ENCODE measurements at places on chromosomes 4 and X.

DNA sequence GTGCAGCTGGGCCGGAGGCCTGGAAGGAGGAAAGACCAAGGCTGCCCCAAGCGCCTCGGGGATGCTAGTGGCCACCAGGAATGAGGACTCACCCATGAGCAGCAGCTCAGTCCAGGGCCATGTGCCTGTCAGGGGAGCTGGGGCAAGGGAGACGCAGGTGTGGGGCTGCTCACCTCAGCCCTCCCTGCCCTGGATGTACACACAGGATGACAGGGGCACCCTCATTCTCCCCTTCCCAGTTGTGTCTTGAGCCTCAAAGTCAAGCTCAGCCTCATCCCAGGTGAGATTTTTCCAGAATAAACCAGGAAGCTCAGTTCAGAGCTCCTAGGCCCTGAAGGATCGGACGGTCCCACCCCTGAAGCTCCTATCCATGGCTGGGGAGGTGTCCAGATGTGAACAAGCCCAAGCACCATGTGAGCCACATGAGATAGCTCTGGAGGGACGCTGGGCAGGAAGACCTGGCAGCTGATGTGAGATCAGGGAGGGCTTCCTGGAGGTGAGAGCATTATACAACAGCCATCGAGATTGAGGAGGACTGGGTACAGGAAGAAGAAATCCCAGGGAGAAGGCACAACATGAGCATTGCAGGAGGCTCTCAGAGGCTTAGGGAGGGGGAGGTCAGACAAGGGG, 23.0 kb downstream of the HTRA3 start:
- ATAC-seq = no peak

DNA sequence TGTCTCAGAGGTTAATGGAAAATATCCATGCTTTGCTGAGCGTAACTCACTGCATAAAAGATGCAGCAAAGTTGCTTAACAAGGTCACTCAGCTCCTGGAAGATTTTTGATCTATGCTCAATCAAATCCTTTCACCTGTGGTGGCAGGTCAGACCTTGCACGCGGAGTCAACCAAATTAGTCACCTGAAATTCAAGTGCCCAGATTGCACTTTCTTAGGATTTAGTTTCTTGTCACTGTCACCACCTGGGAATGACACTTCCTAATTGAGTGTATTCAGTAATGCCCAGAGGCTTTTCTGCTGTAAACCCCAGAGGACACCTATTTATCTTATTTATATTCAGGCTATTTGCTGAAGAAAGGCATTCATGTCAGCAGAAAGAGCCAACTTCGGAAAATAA, 215.8 kb upstream of the SMIM31 start:
- no peak for ATAC-seq

DNA sequence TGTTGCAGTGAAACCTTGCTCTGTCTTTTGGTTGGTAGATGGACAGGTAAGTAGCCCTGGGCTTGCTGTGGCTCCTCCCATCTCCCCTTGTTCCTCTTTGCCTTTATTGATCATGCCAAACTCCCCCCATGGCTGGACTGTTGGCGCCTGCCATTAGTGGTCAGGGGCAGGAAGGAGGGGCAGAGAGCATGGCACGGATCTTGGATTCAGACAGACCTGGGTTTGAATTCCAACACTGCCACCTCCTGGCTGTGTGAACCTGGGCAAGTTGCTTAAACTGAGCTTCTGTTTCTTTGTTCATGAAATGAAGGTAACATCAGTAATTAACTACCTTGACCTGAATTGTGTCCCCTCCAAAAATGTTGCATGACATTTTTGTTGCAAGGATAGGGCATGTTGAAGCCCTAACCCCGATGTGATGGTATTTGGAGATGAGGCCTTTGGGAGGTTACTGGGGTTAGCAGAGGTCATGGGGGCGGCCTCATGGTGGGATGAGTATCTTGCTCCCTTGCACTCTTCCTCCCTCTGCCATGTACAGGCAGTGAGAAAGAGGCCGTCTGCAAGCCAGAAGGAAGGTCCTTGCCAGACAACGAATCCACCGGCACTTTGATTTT, 6.0 kb downstream of the SLC2A9 start:
- no peak for ATAC-seq

GRCh38 chrX:545452-545885, 85.1 kb upstream of the SHOX start:
- ATAC-seq = no peak

GRCh38 chr4:101806914-101807313, 16.4 kb downstream of the BANK1 start:
- no peak for ATAC-seq

DNA sequence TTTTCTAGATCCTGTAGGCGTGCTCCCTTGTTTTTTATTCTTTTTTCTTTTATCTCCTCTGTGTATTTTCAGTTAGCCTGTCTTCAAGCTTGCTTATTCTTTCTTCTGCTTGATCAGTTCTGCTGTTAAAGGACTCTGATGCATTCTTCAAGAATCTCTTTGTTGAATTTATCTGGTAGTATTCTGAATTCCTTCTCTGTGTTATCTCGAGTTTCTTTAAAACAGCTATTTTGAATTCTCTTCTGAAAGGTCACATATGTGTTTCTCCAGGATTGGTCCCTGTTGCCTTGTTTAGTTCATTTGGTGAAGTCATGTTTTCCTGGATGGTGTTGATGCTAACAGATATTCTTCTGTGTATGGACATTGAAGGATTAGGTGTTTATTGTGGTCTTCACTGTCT, 15.3 kb downstream of the RAB33B start:
- ATAC-seq = no peak

GRCh38 chr4:33062155-33062806, 2342.1 kb downstream of the PCDH7 start:
- no peak for ATAC-seq

DNA sequence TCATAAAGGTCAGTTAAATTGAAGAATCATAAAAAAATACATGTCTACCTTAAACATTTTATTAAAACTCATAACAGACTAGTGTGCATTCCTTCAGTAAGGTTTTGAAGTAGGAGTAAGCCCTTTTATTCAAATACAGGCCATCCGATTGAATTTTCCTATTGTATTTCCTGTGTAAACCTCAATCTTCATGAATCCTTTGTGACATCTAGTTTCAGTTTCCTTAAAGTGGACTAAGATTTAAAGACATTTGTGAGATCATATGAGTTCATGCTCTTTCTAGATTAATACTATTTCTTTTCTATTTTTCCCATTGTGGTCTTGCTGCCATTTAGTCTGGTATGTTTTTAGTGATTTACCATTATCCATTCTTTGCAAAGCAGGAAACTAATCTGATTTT, 644.7 kb upstream of the BOD1L1 start:
- ATAC-seq = no peak

- no peak for ATAC-seq
These were observed 72.8 kb upstream of the ARSJ start for GRCh38 chr4:114052227-114052626.

- no peak for ATAC-seq
These were observed 59.0 kb downstream of the CCSER1 start for GRCh38 chr4:90186229-90186628.

GRCh38 chrX:140360284-140360683, 144.6 kb downstream of the SOX3 start:
- ATAC-seq = no peak

- no peak for ATAC-seq
These were observed 349.4 kb downstream of the FAT4 start for GRCh38 chr4:125663896-125664767.

DNA sequence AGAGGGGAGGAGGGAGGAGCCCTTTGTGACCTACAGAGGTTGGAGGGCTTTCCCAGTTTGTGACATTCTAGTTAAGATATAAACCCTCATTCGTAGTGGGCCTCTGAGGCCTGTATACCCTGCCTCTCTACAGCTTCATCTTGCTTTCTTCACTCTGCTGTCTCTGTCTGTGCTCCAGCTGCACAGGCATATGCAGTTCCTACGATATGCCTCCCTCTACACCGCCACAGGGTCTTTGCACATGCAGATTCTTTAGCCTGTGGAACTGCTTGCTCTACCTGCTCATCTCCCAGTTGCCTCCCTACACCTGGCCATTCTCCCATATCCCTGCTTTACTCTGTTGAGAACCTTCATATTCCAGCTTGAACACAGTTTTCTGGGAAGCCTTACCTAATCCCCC, 38.1 kb downstream of the SLIT2 start:
- no peak for ATAC-seq

GRCh38 chr4:147076179-147076578, 130.5 kb upstream of the TTC29 start:
- ATAC-seq = no peak

GRCh38 chr4:140711910-140712309, 44.3 kb downstream of the TBC1D9 start:
- ATAC-seq = no peak

GRCh38 chrX:119181491-119181890, 53.9 kb upstream of the KIAA1210 start:
- no peak for ATAC-seq

- ATAC-seq = no peak
These were observed 27.3 kb upstream of the FBXW7 start for GRCh38 chr4:152563209-152563608.

- ATAC-seq = no peak
These were observed 284.1 kb upstream of the TENM3 start for GRCh38 chr4:181959121-181959520.

DNA sequence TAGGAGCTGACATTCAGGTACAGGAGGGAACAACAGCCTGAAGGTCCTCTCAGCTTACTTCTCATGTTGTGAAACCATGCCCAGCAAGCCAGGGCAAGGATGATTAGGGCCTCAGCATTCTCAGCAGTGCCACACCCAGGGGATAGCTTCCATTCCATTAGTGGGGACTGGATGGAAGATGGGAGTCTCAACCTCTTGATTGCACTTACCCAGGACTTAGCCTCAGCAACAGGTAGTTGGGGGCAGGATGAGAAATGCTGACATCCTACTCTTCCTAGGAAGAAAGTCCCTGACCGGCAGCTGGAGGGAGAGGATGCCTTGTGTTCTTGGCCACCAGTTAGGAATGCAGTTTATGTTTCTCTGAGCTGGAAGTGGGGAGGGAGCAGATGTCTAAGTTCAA, 8.8 kb upstream of the BEX3 start:
- ATAC-seq = no peak

DNA sequence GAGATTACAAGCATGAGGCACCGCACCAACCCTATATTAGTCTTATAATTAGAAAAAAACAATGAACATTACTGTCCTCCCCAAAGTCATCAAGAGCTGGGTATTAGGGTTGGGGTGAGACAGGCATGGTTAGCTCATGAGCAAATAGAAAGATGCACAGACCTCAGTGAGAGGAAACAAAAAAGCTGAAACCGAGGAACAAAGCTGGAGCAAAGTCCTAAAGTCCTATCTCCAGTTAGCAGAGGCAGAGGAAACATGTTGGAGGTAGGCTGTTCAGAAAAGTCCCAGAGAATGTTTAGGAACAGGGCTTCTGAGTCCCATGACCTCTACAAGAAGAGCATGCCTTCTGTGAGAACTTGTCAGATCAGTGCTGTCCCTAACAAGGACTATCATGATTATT, 4.6 kb upstream of the PCYT1B start:
- no peak for ATAC-seq

DNA sequence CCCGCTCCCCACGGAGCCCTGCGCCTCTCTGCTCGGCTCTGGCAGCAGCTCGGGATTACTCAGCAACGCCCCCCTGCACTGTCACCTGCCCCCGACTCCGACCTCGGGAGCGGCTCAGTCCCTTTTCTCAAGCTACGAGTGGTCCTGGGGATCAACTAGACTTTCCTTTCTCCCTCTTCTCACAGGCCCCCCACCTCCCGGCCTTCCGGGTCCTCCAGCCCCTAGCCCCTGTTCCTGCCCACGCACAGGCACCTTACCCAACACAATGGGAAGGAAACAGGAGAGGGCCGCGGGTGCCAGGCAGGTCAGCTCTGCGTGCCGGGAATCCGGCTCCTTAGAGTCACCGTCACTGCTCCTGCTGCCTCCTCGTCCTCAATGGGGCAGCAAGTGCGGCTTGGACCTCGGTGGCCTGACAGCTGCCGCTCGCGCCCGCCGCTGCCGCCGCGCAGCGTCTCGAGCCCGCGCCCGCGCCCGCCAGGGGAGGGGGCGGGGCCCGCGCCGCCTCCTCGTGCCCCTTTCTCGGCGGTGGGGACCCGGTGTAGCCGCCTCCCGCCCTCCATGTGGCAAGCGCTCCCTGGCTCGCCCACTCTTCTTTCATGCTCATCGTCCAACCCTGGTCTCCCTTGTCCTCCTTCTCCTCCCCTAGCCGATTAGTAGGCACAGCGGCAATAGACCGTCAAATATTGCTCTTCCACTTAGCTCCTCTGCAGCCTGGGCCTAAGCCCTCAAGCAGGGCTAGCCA, at the start of gene RAB9B:
Gene RAB9B (minus strand): TSS at position 455 of the 742 bp plus-strand sequence. CDS start 6,473 bp downstream, outside the sequence.
- peak; percentile 94 for ATAC-seq

DNA sequence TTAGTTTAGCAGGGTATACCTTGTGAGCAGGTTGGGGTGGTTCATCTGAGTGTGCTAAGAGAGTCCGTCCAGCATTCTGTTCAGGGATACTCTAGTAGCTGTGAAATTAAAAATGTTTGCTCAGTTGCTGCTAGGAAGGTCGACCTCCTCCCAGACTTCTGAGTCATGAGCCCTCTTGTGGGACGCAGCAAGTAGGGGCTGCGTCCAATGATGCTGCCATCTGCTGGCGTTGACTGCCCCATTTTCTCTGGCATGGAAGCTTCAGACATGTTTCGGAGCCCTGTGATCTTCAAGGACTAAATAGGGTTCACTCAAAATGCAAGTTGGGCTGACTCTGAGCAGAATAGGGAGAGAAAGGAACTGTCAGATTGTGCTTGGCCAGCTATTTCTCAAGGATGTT, 201.0 kb upstream of the ARSJ start:
- ATAC-seq = no peak

- ATAC-seq = no peak
These were observed 879.7 kb downstream of the RPA4 start for GRCh38 chrX:97763391-97763790.

DNA sequence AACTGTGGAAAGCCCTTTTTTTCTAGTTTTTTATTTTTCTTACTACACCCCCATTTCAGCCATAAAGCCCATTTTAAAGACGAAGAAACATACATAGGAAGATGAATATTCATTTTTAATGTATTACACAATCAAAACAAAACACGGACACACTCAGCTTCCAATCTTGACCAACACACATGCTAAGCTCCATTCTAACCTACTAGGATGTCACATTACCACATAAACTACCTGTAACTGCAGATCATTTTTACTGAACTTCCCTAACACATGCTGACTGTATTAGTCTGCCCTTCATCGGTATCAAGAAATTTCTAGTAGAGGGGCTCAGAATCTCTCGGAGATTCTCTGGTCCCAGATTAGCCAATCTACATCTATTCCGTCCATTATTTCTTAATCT, 1.8 kb downstream of the CCNI start:
- no peak for ATAC-seq
